ENCODE measurements at places on chromosomes 5 and 9.

- no peak for DNase-seq
Measured at GRCh38 chr9:88531920-88532698, 2.9 kb upstream of the NXNL2 start.

DNA sequence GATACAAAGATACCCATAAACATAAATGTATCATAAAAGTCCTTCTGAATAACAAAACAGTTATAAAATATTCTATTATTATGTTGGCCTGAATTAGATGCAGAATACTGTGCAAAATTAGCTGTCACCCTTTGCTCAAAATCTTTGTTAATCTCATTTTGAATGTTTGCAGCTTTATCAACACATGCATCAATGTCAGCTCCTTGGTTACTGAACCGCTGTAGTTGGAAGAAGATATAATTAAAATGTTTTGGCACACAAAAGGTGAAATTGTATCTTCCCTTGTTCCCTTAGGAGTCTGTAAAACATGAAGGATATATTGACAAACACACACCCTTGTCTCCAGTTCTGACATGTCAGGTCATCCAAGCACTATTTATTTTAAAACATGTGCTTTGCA, 146.3 kb upstream of the POU5F2 start:
- DNase-seq: no peak

- DNase-seq: no peak
Measured at GRCh38 chr5:150017226-150018005, 16.9 kb downstream of the HMGXB3 start.

GRCh38 chr9:111909444-111909843, 12.8 kb downstream of the UGCG start:
- DNase-seq: no peak

DNA sequence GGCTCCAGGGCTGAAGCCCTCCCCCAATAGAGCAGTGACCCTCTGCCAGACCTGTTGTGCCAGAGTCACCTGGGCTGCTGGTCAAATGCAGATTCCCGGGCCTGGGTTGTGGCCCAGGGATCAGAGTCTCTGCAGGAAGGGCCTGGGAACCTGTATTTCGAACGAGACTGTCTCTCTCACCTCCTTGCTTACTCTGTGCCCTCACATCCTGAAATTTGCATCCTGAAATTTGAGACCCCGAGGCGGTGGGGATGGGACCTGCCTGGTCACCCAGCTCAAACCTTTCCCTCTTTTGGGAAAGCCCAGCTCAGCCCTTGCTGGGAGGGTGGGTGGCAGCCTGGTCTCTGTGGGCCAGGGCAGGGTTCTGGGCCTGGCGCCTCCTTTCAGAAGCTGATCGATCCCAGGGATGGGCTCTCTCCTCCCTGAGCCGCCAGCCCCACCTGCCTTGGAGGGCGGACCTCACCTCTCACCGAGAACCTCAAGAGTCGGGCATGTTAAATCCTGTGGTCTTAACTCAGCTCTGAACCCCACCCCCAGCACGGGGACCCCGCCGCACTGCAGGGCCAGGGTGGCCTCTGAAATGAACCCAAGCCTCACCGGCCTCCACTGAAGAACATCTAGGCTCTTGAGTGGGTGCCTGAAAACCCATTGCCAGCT, 44.0 kb upstream of the IER5L start:
- DNase-seq: no peak

- DNase-seq: no peak
Measured at GRCh38 chr5:65811004-65811403, 89.0 kb downstream of the NLN start.

DNA sequence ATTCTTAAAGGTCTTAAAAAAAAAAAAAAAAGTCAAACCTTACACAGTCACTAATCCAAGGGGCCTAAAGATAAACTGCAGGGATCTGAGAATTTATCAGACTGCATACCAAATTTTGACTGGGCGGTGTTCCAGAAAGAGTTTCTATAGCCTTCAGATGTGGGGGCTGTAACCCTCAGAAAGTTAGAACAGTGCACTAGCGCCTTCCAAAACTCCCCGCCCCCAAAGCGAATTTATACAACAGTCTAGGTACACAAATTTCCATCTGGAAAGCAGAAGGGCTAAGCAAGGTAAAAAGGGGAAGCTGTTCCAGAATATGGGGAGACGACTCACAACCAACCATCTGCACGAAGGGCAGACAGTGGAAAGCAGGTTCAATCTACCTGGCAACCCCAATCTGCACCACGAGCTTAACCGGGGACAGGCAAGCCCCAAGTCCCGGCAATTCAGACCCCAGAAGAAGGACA, 813 bp downstream of the ERMP1 start:
- no peak for DNase-seq

DNA sequence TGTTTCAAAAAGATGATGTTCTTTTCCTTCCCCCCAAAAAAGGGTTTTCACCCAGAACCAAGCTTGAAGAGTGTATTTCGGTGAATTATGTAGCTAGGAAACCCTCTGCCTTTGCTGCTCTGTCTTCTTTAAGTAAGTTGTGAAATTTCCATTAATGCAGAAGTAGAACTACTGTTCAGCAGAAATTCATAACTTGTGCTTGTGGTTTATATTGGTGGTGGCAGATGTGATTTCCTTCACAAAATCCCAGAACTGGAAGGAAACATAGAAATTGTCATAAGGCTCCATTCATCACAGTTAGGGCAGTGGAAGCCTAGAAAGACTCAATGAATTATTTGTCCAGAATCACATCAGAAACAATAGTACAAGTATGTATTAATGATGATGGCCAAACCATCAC, 42.1 kb upstream of the DAB2 start:
- no peak for DNase-seq

- peak; percentile 85 for DNase-seq
Measured at GRCh38 chr5:150700594-150701377, at the start of gene RBM22. Gene RBM22 (minus strand): TSS chr5:150701062. CDS start chr5:150700985, 77 bp downstream.

All from activated CD4-positive, alpha-beta T cell treated with anti-CD3 and anti-CD28 coated beads for 1 hour (primary cell).